ENCODE measurements at places on chromosomes 11 and 22. TPM values are rescaled to one million over a fixed set of nuclear protein-coding genes. Genes with fewer than 3 reads are reported as not detected.

Gene CRYBB1
- total RNA-seq = not detected

Gene SOX6
- 0.62 TPM for total RNA-seq

Gene ACTN3
- under 0.01 TPM for total RNA-seq

Gene KCNJ11
- not detected for total RNA-seq

Gene MOV10L1
- total RNA-seq = 5.1 TPM

Gene PELI3
- total RNA-seq = 19.4 TPM

Gene TIMP3
- 31.6 TPM for total RNA-seq

Gene BARX2
- not detected for total RNA-seq

Gene MRGPRE
- total RNA-seq = not detected

Gene F2
- not detected for total RNA-seq

All from uterine smooth muscle cell (primary cell).